Endothelial cell (in vitro differentiated cells): ENCODE measurements at places on chromosomes 7 and 10.

DNA sequence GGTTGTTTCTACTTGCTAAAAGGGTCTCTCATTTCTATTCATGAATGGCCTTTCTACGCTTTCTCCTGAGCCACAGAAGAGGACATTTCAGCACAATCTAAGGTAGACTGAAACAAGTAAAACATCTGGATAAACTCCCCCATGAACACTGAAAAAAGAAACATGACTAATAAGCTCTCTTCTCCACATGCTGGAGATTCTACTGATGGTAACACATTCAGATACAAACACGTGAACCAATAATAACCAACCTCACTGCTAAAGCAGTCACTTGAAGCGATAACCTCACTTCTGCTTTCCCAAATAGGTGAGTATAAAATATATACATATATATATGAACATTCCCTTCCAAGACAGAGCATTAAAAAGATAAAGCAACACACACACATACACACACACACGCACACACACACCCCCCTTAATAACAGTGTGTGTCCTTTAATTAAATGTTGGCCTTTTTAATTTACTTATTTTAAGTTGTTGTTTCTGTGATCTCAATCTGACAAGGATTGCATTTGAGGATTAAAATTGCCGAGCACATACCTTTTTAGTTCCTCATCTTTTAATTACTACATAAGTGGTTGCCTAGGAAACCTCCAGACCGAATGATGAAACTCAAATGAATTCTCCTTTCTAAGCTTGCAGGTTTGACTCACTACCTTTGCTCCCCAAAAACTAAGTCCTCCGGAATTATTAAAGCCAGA lies 292.4 kb upstream of the KLF14 start:
- no peak for DNase-seq

GRCh38 chr7:136189506-136189998 lies 212.4 kb upstream of the MTPN start:
- DNase-seq, result no peak

DNA sequence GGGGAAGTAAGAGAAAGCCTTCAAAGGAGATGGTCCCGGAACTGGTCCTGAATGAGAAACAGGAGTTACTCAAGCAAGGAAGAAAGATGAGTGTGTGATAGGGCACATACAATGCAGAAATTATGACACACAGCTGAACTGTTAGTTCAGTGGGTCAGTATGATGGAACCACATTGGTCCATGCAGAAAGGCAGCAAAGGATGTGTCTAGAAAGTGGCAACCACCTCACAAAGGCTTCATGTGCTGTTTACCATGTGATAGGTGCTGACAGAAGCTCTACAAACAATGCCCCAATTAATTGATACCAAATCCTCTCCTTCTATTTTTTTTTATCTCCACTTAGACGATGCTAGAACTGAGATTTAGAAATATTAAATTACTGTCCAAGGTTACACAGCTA lies 258.3 kb downstream of the RELN start:
- no peak for DNase-seq

DNA sequence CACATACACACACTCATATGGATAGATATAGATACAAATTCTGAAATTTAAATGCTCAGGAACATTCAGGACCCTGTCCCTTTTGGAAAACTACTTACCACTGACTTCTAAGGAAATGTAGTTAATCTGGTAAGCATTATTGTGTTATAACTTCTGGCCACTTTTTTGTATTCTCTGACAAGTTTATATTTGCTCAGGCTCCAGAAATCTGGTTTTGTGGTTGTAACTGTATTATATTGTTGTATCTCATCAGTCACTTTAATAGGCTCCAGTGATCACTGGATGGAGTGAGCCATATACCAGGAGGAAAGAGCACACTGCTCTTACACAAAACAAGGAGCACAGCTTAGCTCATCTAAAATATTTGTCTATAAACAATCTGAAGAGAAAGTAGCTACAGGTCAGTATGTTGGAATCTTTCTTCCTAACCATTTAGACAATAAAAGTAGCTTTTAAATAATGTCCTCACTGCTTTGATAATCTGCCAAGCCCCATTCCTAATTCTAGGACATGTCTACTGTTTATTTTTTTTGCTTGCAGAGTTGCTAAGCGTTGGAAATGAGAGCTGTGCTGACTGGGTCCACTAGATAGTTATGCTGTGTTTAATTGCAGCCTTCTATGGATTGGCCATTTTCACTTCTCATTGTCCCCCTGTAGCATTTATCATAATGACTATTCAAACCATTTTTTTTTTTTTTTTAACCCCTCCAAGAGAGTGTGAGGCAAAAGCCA lies 43.8 kb downstream of the SMNDC1 start:
- DNase-seq, result no peak

DNA sequence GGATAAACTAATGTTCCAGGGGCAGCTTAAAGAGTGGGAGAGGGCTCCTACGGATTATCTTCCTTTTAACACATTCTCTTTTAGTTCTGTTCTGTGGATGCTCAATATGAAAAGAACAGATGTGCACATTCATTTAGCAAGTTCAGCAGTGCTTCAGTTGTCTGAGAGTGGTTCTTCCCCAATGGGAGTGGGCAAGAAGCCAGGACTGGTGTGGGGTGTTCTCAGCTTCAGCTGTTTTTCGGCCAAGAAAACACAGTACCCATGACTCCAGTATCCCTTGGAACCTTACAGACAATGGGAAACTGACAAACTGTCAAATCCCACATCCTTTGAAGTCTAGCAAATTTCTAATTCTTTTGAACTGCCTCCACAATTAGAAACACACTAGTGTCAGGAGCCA lies 71.5 kb upstream of the LRRC17 start:
- no peak for DNase-seq

DNA sequence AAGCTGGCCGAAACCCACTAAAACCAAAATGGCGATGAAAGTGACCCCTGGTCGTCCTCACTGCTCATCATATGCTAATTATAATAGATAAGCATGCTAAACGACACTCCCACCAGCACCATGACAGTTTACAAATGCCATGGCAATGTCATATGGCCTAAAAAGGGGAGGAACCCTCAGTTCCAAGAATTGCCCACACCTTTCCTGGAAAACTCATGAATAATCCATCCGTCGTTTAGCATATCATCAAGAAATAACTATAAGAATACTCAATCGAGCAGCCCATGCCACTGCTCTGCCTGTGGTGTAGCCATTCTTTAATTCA lies 422.0 kb downstream of the CALN1 start:
- no peak for DNase-seq

DNA sequence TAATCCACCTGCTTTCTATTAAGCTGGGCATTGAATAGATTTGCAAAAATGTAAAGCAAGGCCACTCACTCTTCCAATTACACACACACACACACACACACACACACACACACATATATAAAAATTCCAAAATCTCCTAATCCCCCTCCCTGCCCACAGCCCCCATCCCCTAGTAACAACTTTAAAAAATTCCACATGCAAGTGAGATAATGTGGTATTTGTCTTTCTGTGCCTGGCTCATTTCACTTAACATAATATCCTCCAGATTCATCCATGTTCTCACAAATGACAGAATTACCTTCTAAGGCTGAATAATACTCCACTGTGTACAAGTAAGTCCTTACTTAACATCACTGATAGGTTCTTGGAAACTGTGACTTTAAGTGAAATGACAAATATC lies 24.2 kb downstream of the SH2D4B start:
- DNase-seq, result no peak

DNA sequence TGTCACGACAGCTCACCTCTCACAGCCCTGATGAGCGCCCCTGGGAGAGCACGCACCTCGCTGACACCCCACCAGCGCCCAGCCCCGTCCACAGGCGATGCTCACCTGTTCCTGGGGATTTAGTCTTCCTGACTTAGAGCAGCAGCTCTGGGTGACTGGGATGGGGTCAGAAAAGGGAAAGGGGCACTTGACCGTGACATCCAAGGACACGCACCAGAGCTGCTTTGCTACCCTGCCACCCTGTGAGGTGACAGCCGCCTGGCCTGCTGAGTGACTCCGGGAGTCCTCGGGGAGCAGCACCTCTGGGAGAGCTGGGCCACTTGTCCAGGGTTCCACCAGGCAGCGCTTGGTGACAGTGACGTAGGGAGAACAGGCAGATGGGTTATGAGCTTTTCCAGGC lies 148.2 kb downstream of the PRKAG2 start:
- no peak for DNase-seq

DNA sequence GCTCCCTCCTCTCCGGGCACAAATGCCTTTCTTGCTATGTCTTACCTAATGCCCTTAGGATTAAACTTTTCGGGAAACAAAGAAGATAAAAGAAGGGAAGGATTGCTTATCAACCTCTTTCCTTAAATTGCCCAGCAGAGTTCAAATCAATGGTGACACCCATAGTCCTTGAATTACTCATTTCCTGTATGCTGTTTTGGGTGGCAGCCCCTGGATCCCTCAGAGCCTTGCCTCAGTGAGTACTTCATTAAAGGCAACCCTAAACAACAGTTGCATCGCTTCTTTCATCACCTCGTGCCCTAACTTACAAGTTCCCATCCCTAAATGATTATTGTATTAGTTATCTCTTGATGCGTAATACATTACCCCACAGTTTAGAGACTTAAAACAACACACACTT lies 31.6 kb upstream of the WAPL start:
- no peak for DNase-seq

DNA sequence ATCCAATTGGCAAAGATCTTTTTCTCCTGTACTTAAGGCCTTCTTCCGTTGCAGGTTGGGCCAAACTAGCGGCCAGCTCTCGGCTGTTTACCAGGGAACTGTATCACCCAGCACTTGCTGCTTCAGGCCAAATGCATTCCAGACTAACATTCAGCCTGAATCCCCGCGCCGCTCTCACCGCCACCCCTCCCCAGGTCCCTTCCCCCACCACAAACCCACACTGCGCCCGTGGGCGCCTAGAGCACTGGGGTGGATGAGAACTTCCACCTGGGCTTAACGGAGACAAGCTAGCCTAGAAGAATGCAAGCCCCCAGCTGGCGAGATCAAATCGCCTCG lies 676 bp downstream of the TCAF1 start:
- DNase-seq, result no peak

GRCh38 chr10:130967784-130968183 lies 343.7 kb downstream of the TCERG1L start:
- no peak for DNase-seq

GRCh38 chr10:133260895-133261725 lies 15.6 kb downstream of the ADAM8 start:
- no peak for DNase-seq

DNA sequence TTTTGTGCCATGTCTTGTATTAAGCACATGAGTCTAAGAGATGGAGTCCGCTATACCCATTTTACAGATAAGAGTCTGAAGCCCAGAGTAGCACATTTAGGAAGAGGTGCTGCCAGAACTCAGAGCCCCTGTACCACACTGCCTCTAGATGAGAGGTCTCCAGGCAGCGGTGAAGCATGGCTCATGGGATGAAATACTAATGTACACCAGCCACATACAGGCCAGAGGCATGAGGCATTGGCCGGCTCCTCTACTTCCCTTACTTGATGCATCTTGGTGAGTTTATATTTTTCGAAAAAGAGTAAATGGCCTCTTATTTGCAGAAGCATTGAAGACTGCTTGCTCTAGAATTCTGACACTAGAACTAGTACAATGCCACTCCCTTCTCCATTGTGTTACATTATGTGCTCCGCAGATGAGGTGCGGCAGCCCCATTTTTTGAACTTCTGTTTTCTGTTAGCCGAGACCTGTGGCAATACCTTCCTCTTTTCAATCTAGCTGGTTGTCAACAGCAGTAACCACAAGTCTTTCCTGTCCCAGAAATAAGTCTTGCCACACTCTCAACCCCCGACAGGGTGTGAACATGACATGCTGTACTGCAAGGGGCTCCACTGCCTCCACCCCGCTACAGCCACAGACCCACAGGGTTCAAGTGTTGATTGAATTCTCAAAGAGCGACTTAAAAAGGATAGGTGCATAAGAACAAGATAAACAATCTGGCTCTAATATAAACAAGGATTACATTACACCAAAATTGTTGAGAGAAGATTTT lies 145.3 kb downstream of the CELF2 start:
- no peak for DNase-seq

DNA sequence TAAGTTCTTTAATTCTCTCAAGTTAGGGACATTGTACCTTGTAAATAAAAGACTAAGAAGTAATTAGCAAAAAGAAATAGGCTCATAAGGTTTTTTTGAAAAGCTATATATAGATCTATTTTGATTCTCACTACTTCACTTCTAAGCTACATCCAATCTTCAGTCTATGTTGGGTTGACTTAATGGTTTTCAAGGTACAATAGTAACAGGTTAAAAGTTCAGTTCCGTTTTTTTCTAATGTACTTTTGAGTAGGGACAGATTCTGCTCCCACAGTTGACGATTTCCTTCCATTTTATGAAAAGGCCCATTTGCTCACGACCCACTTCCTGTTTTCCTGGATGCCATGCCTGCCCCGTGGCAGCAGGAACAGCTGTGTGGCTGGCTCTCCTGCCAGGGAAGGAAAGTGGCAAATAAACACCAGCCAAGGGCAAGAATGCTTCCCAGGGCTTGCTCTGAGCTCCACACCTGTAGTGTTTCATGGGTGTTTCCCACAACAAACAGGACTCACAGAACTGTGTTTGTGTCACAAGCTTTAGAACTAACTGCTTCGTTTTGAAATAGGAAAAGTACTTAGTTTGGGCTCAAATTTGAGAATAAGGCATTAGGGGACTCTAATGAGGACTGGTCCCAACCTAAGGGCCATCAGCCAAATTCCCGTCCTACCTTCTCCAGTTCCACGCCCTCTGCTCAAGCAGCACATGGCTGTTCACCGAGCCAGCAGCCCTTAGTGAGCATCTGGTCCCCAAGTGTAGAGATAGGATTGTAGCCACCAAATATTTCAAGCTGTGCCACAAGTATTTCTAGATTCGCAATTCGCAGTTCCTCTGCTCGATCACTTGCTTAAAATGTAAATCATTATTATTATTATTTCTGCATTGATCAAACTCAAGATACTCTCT lies 240.7 kb downstream of the COBL start:
- no peak for DNase-seq

GRCh38 chr10:93437086-93437945 lies 44.8 kb downstream of the MYOF start:
- DNase-seq, result peak; percentile 24

- no peak for DNase-seq
Observed at GRCh38 chr10:320771-321170, 185.5 kb downstream of the ZMYND11 start.

- no peak for DNase-seq
Observed at GRCh38 chr7:107622894-107623293, 37.7 kb upstream of the SLC26A4 start.

- DNase-seq, result no peak
Observed at GRCh38 chr7:92415225-92415624, 32.1 kb upstream of the GATAD1 start.

DNA sequence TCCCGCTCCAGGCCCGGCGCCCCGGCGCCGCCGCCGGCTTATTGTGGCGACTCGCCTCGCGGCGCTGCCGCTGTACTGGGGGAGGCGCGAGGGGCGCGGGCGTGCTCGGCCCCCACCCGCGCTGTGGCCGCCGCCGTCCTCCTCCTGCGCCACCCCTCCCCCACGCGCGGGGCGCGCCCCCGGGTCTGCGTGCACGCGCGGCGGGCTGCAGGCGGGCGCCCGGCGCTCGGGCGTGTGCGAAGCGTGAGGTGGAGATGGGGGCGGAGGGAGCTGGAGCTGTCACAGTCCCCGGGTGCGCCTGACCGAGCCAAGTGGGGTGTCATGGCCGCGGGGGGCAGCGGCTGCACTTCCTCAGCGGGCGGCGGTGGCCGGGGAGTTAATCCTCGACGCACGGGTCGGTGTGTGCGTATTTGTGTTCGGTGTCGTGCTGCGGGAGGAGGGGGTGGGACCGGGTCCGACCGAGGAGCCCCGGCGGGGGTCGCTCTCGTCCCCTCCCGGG lies 672 bp downstream of the LCOR start:
- peak; percentile 88 for DNase-seq
